ENCODE measurements at places on chromosomes 12 and 14. TPM values are rescaled to one million over a fixed set of nuclear protein-coding genes. Genes with fewer than 3 reads are reported as not detected.

Gene CNTN1
- 6.3 TPM for polyA plus RNA-seq

Gene RNF212B
- 2.8 TPM for polyA plus RNA-seq

Gene GLIPR1L1
- polyA plus RNA-seq = not detected

Gene PROX2
- polyA plus RNA-seq = not detected

Gene HSPB8
- polyA plus RNA-seq = 67.2 TPM

Gene STXBP6
- 2.8 TPM for polyA plus RNA-seq

Gene LRP6
- polyA plus RNA-seq = 7.5 TPM

Gene HOXC4
- 13.9 TPM for polyA plus RNA-seq

Gene BHLHE41
- 2.2 TPM for polyA plus RNA-seq

Gene KRT6B
- polyA plus RNA-seq = not detected

Gene GPR135
- polyA plus RNA-seq = 0.77 TPM

Gene RBP5
- 609 TPM for polyA plus RNA-seq

Gene AGAP2
- 0.13 TPM for polyA plus RNA-seq

Gene CLEC9A
- polyA plus RNA-seq = not detected

Gene TAS2R7
- polyA plus RNA-seq = not detected

Gene CLEC7A
- 0.43 TPM for polyA plus RNA-seq

Gene ORAI1
- 18.2 TPM for polyA plus RNA-seq

Gene KLHL33
- 0.24 TPM for polyA plus RNA-seq

Gene NR1H4
- 62.6 TPM for polyA plus RNA-seq

Gene A2ML1
- not detected for polyA plus RNA-seq

Measured in kidney (tissue), 22 donors.